Naive B cell (primary cell): ENCODE measurements at places on chromosomes 1 and 21. TPM values are rescaled to one million over a fixed set of nuclear protein-coding genes. Genes with fewer than 3 reads are reported as not detected.

The COL11A1 gene
- not detected for polyA plus RNA-seq

- no peak overlapping the region for H3K4me3 ChIP-seq
- H3K36me3 ChIP-seq: no peaks in the 10 kb centered on the region
- H3K4me1 ChIP-seq: no peaks in the 10 kb centered on the region
- no peak for DNase-seq
- H3K27ac ChIP-seq: no peak overlapping the region
These were observed 194.2 kb upstream of the FMN2 start for GRCh38 chr1:239897458-239897857.

DNA sequence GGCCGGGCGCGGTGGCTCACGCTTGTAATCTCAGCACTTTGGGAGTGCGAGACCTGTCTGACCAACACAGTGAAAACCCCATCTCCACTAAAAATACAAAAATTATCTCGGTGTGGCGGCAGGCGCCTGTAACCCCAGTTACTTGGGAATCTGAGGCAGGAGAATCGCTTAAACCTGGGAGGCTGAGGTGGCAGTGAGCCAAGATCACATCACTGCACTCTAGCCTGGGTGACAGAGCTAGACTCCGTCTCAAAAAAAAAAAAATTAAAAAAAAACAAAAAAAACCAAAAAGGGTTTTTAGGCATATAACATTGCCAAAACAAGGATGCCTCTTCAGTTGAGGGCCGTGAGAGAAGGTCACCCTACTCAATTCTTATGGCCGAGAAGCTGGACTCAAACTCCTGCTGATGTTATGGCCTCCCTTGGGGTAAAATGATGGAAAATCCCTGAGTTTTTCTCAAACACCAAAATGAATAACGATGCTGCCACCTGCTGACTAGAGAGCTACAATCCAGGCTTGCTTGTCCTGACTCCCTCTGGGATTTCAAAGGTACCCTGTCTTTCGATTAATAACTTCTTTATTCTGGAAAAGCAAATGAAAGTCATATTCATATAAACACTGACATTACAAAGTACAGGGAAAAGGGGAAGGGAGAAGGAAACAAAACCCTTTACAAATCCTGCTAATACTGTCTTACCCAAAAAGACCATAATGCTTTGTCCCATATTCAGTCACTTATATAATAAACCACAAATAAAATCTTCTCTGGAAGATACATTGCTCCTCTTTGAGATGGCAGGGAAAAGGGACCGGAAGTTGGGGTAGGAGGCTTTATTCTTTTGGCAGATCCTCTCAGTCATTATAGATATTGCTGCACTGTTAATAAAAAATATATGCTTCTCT, 10.7 kb downstream of the RAB42 start:
- H3K4me1 ChIP-seq: no peaks in the 10 kb centered on the region
- no peak overlapping the region for H3K4me3 ChIP-seq
- no peaks in the 10 kb centered on the region for H3K36me3 ChIP-seq
- no peak for DNase-seq
- H3K27ac ChIP-seq: no peak overlapping the region

GRCh38 chr1:228390649-228391048, 16.0 kb downstream of the TRIM11 start:
- H3K27ac ChIP-seq: no peak overlapping the region
- no peaks in the 10 kb centered on the region for H3K27me3 ChIP-seq
- DNase-seq: no peak
- H3K4me3 ChIP-seq: no peak overlapping the region
- H3K4me1 ChIP-seq: no peaks in the 10 kb centered on the region

DNA sequence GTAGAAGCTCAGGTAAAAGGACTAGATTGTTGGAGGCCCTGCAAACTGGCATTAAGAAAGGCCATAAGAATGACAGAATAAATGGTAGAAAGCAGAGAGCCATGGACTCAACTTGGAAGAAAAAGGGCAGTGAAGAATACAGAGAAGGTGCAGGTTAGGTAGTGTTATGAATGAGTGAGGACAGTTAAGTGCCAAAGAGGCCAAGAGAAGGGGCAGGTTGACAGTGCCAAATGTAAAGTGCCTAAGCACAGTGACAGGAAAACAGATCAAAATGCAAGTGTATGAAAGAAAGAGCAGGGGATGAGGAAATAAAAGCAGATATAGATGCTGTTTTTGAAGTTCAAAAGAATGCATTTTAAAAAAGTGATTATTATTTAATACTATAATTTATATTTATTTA, 43.7 kb downstream of the INTS7 start:
- H3K36me3 ChIP-seq: peaks cover 3% of the 10 kb centered on the region
- H3K4me1 ChIP-seq: no peaks in the 10 kb centered on the region
- peak overlapping the region; percentile 25 for H3K27ac ChIP-seq
- H3K4me3 ChIP-seq: no peak overlapping the region
- H3K27me3 ChIP-seq: no peaks in the 10 kb centered on the region
- no peak for DNase-seq

- no peak overlapping the region for H3K27ac ChIP-seq
- no peak for DNase-seq
- no peaks in the 10 kb centered on the region for H3K36me3 ChIP-seq
- H3K4me3 ChIP-seq: no peak overlapping the region
These were observed 14.9 kb downstream of the SLC26A9 start for GRCh38 chr1:205928317-205928716.
